ENCODE measurements at places on chromosomes 4 and X. TPM values are rescaled to one million over a fixed set of nuclear protein-coding genes. Genes with fewer than 3 reads are reported as not detected.

The ZNF81 gene
- total RNA-seq: 7.8 TPM

The TRIML2 gene
- total RNA-seq: not detected

The HTR2C gene
- not detected for total RNA-seq

The OTUD4 gene
- 50.8 TPM for total RNA-seq

The CYLC1 gene
- not detected for total RNA-seq

The MGAT4D gene
- total RNA-seq: not detected
